Right lobe of liver (tissue), 6 donors: ENCODE measurements at places on chromosomes 3 and 15. TPM values are rescaled to one million over a fixed set of nuclear protein-coding genes. Genes with fewer than 3 reads are reported as not detected.

GRCh38 chr15:63938486-63939061 is 104.8 kb upstream of the HERC1 start:
- H3K4me3 ChIP-seq, result no peak overlapping the region
- H3K4me1 ChIP-seq, result no peaks in the 10 kb centered on the region

Gene LDHAL6B
- not detected for total RNA-seq

- no peak overlapping the region for H3K27ac ChIP-seq
- no peaks in the 10 kb centered on the region for H3K36me3 ChIP-seq
- H3K4me3 ChIP-seq, result no peak overlapping the region
- no peaks in the 10 kb centered on the region for H3K27me3 ChIP-seq
Measured at GRCh38 chr3:58588030-58588614, 10.9 kb upstream of the FAM107A start.

DNA sequence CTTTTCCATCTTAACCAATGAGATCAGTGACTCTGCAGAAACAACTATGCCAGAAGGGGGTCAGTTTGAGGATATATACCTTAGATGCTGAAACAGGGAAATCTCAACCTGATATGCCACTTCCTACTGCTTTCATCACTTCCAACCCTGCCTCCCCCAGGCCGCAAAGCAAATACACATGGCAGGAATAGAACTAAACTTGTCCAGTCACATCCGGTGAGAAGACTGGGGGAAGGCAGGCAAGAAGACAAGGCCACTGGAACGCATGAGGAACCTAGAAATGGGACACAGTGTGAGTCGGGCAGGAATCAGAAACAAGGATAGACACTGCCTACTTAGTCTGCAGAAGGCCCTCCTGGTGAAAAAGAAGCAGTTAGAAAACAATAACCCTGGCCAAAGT is 90.6 kb downstream of the MYO5A start:
- no peak overlapping the region for H3K4me3 ChIP-seq
- no peaks in the 10 kb centered on the region for H3K4me1 ChIP-seq
- no peaks in the 10 kb centered on the region for H3K36me3 ChIP-seq

DNA sequence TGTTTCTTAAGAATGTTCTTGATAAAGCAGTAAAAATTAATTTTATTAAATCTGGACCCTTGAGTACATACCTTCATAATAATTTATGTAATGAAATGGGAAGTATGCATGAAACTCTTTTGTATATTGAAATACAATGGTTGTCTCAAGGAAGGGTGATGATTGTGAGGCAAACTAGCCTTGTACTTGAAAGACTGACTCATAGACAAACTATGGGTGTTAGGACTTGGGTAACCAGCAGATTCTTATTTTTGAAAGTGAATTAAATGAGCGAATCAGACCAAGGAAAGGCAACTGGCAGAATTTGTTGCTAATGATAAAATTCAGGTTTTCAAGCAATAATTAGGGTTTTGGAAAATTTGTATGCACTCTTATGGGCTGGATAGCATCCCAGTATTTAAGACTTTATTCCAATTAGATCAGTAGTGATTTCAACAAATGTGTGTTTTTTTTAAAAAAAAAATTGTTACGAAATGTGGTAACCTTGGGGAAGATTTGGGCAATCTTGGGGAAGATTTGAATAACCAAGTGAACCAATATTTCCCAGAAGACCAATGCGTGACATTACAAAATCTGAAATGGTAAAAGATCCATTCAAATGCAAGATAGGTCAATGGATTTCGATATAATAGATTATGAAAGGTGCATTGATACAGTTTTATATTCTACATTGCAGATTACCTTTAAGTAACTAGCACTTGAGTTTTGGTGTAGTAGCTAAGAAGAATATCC is 42.0 kb downstream of the ATP2C1 start:
- H3K27ac ChIP-seq, result no peak overlapping the region
- no peak overlapping the region for H3K4me3 ChIP-seq
- no peak for DNase-seq
- H3K4me1 ChIP-seq, result no peaks in the 10 kb centered on the region
- no peaks in the 10 kb centered on the region for H3K27me3 ChIP-seq

DNA sequence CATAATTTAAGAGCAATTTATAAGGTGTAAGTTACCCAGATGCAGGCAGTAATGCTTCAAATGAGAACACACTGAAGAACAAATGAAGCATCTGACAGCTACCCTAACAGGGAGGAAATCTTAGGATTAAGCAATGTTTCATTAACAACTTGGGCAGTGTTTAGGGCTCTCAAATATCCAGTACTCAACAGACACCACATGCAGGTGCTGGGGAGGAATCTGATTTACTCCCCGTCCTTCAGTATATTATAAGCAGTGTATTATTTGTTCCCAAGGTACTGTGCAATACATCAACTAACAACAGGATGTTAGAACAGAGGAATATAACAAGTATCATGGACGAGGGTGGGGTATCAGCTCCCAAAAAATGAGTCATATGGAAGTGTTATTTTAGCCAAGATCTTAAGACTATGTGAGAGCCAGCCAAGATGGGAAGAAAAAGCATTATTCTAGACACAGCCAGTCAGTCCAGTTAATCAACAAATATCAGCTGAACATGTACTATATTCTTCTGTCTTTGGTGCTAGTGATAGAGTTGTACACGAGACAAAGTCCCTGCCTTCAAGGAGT is 20.4 kb downstream of the BTBD1 start:
- H3K36me3 ChIP-seq, result no peaks in the 10 kb centered on the region
- H3K27ac ChIP-seq, result no peak overlapping the region
- DNase-seq, result no peak
- no peaks in the 10 kb centered on the region for H3K4me1 ChIP-seq

GRCh38 chr3:13305623-13306022 is 114.5 kb downstream of the NUP210 start:
- no peak overlapping the region for H3K27ac ChIP-seq
- no peaks in the 10 kb centered on the region for H3K27me3 ChIP-seq
- H3K4me3 ChIP-seq, result no peak overlapping the region
- no peak for DNase-seq
- no peaks in the 10 kb centered on the region for H3K4me1 ChIP-seq

GRCh38 chr3:105823149-105823867 is 45.5 kb downstream of the CBLB start:
- H3K27ac ChIP-seq, result peak overlapping the region; percentile 27
- H3K4me1 ChIP-seq, result peaks cover 34% of the 10 kb centered on the region
- H3K36me3 ChIP-seq, result no peaks in the 10 kb centered on the region
- no peaks in the 10 kb centered on the region for H3K27me3 ChIP-seq

GRCh38 chr3:102038477-102039142 is 189.3 kb downstream of the NFKBIZ start:
- no peak overlapping the region for H3K27ac ChIP-seq
- DNase-seq, result no peak
- H3K4me1 ChIP-seq, result no peaks in the 10 kb centered on the region

- no peaks in the 10 kb centered on the region for H3K27me3 ChIP-seq
- DNase-seq, result no peak
- peaks cover 6% of the 10 kb centered on the region for H3K36me3 ChIP-seq
- peaks cover 32% of the 10 kb centered on the region for H3K4me1 ChIP-seq
Measured at GRCh38 chr15:41921167-41921566, 27.3 kb upstream of the SPTBN5 start.

GRCh38 chr15:69820819-69821218 is 276.9 kb downstream of the TLE3 start:
- no peak for DNase-seq
- H3K27me3 ChIP-seq, result no peaks in the 10 kb centered on the region
- no peak overlapping the region for H3K27ac ChIP-seq
- H3K4me3 ChIP-seq, result no peak overlapping the region

Gene GHSR
- not detected for total RNA-seq

GRCh38 chr15:100803171-100803440 is 76.5 kb upstream of the ALDH1A3 start:
- H3K4me1 ChIP-seq, result no peaks in the 10 kb centered on the region
- H3K4me3 ChIP-seq, result no peak overlapping the region
- no peak for DNase-seq
- H3K27me3 ChIP-seq, result no peaks in the 10 kb centered on the region
